ENCODE measurements at places on chromosomes 1 and 21.

DNA sequence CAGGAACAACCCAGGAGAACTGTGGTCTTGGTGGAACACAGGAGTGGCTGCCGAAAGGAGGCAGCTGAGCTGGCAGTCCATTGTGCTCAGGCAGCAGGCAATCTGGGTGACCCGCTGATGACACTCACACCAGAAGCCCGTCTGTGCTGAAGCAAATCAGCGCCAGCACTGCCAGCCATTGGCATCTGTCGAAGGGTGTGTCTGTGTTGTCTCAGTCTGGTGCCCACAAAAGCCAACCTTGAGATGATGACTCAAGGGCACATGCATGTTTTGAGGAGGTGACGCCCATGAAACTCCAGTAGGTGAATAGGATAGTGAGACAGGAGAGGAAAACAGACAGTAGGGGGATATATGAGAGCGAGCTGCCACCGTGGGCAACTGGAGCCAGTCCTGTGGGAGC, 167.3 kb downstream of the KAZN start:
- no peak for DNase-seq

GRCh38 chr1:48644905-48645605, 131.6 kb downstream of the BEND5 start:
- DNase-seq = no peak

GRCh38 chr1:41615981-41616380, 131.5 kb upstream of the EDN2 start:
- DNase-seq = peak; percentile 2

GRCh38 chr1:47192458-47193384, 2.9 kb upstream of the PDZK1IP1 start:
- DNase-seq = peak; percentile 85

- no peak for DNase-seq
These were observed 686.9 kb downstream of the LRRIQ3 start for GRCh38 chr1:73511038-73511437.

- DNase-seq = no peak
These were observed 52.8 kb upstream of the FOXD3 start for GRCh38 chr1:63269571-63269970.

DNA sequence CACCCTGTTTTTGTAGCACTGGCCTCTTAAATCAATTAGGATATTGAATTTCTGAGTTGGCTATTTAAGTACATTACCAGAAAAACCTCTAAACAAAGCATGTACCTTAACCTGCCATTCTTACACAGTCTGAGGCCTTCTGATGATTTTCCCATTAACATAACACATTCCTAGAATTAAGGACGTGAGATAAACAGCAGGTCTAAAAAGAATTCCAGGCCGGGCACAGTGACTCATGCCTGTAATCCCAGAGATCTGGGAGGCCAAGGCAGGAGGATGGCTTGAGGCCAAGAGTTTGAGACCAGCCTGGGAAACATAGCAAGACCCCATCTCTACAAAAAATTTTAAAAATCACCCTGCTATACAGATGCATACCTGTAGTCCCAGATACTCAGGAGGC, 18.0 kb upstream of the LRRC8D start:
- DNase-seq = no peak
